ENCODE measurements at places on chromosomes 2 and 18.

DNA sequence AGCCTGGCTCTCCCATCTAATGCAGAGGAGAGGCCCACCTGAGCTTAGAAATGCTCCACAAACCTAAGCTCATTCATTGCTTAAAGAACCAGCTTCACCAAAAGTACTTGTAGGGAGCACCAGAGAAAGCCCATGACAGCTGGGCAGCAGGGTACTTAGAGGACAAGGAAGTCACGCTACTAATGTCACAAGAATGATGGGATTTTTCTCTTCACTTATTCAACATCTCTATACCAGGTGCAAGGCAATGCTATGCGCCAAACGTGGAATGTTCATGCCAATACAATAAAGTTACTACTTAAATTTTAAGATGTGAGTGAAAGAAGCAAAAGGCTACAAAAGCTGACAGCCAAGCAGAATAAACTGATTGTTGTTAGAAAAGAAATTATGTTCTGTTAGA, 36.0 kb downstream of the LONRF2 start:
- DNase-seq = no peak

GRCh38 chr2:69022548-69022947, 9.6 kb downstream of the ANTXR1 start:
- no peak for DNase-seq

GRCh38 chr2:108604196-108604595, 69.9 kb downstream of the LIMS1 start:
- no peak for DNase-seq

- no peak for DNase-seq
Observed at GRCh38 chr2:119377993-119378345, 11.2 kb downstream of the DBI start.

GRCh38 chr2:239231231-239232194, 169.3 kb downstream of the HDAC4 start:
- DNase-seq = no peak

DNA sequence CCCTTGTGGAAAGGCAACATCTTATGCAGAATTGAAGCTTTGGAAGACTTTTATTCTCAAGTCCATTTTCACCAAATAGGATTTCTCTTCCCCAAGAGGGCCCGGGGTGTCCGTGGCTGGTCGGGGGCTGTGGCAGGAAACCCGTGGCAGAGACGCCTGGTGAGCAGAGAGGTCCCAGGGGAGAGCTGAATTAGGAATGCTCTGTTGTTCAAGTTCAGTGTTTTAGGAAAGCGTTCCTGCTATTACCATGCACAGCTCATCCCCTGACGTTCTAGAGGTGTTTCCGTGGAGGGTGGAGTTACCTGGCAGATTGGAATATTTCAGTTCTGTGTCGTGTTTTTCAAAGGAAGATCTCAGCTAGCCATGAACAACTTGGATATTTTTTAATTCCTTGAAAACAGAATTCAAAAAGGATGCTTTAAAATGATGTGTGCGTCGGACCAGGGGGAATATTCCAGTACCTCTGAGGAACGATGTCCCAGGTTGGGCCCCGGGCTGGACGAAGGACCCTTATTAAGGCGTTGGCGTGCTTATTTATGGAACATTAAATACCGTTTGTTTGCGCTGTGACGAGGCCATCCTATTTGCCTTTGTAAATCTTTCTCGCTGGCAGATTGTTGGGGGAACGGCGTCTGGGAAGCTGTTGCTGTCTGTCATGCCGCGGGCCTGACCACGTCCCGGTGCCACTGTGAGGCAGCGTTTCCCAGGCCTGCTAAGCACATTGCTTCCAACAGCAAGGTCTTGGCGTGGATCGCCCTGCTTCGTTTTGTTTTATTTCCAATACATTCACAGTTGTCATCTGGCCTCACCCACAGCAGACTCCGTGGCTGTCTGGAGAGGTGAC, 8.2 kb downstream of the NFATC1 start:
- DNase-seq = no peak

- DNase-seq = no peak
Observed at GRCh38 chr2:78992451-78992806, 33.1 kb upstream of the REG3G start.

DNA sequence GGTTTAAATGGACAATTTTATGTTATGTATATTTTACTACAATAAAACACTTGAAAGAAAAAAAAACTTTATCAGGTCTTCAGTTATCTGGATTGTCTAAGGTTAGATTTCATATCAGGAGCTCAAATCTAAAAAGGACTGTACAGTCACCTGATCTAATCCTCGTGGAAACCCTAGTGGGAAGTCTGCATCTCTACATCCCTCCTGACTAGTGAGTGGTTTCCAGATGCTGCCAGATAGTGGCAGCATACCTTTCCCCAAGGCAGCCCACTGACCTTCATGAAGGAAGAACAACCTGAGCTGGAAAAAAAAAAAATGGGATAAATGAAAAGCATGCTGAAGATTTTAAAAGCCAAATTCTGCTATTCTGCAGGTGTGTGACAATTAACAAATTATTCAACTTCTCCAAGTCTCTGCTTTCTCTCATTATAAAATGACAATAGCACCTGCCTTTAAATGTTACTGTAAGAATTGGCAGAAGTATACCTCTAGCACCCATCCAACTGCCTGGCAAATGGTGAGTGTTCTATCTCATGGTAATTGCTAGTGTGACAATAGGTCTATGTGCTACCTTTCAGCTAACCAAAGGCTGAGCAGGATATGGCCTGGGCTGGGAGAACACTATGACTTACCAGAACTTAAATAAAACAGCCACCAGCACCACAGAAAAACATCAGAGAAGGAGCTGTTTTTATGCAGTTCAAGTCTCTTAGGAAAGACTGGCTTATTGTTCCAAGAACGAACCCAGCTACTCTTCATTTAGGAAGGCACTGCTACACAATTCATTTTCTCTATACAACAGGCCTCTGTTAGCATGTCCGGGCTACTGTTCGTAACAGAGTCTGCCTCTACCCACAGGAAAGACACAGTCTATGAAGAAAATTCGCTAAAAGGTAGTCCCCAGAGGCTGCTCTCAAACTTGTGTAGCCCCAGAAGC, 8.6 kb downstream of the CLASP1 start:
- DNase-seq = no peak

GRCh38 chr2:60370814-60371213, 182.6 kb downstream of the BCL11A start:
- no peak for DNase-seq

GRCh38 chr2:48912110-48912509, 156.6 kb upstream of the LHCGR start:
- DNase-seq = no peak

DNA sequence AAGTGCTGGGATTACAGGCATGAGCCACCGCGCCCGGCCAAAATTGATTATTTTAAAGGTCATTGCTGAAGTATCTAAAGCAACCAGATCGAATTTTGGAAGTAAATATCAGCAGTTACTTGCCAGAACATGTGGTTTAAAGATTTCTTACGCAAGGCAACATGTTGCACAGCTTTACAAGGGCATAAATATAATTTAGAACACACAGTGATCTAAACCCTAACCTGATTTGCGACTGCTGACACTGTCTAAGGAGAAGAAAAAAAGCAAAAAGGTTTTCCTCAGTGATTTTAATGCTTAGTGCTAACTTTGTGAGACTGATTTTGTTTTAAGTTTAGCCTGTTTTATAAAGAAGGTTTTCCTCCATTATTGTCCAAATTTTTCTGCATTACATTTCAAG, 569.9 kb upstream of the LINC00305 start:
- DNase-seq = no peak

DNA sequence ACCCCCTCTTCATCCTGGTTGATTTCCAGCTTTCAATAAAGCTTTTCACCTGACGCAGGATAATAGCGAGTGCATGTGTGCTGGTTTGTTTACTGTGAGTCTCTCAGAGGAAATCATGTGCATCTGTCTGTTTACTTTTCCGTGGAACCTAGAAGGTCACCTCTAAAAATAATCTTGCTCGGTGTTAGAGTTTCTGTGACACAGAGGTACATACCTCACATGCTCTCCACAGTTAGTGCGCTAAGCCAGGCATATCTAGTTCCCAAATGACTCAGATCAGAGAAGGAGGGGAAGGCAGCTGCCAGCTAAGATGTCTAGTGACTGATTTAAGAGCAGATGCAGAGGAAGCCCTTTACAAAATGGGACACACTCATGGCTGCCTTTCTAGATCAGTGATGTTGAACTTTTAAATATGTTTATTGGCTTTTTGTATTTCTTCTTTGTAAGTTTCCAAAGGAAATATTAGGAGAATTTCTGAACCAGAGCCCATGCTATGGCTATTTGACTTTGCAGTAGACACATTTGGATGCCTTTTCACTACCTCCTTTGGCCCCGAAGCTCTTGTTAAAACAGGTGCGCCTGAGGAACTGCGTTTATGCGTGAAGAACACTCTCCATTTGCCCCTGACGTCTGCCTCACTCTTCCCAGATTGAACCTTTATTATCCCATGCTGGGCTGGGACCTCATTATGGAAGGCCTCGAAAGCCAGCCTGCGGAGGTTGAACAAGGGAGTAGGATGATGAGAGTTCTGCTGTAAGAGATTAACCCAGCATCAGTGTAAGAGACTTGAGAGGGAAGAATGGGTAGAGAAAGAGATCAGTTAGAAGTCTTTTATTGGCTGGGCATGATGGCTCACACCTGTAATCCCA, 145.6 kb downstream of the FAM161A start:
- no peak for DNase-seq

- DNase-seq = no peak
Observed at GRCh38 chr2:170446078-170446477, 268.1 kb downstream of the MYO3B start.

- DNase-seq = no peak
Observed at GRCh38 chr2:168624028-168624427, 168.0 kb downstream of the CERS6 start.

DNA sequence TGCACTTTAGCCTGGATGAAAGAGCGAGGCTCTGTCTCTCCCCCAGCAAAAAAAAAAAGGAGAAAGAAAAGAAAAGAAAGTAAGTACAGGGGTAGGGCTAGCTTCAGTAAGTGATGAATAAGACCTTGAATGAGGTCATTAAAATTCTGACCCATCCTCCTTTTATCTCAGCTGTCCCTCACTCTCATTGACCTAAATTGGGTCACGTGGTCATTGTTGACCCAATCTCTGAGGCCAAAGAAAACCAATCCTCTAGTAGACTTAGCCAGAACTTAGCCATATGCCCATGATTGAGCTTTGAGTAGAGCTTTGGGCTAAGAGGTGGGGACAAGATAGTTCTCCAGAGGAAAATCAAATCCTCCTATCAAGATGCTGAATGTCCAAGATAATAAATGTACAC, 149.3 kb downstream of the PDE11A start:
- DNase-seq = no peak

- no peak for DNase-seq
Observed at GRCh38 chr2:55923091-55923981, at the start of gene EFEMP1. Gene EFEMP1 (minus strand): TSS chr2:55923782. CDS start chr2:55922440, 1,342 bp downstream.

GRCh38 chr2:81583311-81584108, 1279.0 kb upstream of the LRRTM1 start:
- no peak for DNase-seq

DNA sequence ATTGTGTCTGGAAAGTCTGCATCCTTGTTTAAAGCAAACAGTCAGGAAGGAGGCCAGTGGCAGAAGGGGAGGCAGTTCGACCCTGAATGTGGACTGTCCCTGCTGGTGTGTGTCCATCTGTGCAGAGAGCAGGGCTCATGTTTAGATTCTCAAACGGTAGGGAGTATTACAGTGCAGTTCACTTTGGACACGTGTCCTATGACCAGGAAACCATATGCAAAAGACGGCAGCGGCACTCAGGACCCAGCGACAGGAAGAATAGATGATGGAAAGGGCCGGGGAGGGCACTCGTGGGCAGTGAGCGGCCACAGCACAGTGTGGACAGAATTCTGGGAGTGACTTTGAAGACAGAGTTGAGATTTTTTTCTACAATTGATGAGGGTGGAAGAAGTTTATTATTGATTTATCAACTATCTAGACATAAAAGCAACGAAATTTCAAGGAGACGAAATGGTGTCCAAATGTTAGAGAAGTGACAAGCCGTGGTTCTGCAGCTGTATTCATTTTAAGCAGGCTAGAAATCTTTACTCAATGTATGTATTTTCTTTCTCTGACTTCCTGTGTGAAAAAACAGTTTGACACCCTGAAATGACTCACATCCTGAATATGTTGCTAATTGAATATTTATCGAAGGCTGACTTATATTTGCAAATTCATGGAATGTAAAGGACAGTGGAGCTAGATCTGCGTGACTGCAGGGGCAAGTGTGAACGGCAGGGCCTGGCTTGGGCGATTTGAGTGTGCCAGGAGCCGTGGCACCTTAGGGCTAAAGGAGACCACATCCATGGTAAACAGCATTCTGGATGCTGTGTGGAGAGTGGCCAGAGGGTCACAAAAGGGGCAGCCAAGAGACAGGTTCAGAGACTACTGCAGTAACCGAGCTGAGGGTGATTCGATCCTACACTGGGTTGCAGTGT, 214.2 kb downstream of the PTGR3 start:
- no peak for DNase-seq

GRCh38 chr2:199144036-199144435, 313.7 kb downstream of the SATB2 start:
- DNase-seq = no peak

- no peak for DNase-seq
Observed at GRCh38 chr2:216233281-216233995, 124.3 kb downstream of the XRCC5 start.

DNA sequence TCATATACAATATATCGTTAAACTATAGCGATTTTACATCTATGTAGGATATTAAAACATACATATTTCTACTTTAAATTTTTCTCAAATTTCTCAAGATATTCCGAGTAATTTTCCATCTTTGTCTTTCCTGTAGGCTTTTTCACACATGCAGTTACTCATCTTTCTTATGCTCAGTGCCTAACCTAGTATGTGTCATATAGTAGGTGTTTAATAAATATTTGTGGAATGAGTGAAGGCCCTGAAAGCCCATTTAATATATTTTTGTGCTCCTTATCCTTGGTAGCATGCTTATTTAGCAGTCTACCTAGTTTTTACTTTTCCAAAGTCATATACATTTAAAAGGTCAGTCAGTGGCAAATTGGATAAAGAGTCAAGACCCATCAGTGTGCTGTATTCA, 67.3 kb downstream of the ITGB6 start:
- no peak for DNase-seq

DNA sequence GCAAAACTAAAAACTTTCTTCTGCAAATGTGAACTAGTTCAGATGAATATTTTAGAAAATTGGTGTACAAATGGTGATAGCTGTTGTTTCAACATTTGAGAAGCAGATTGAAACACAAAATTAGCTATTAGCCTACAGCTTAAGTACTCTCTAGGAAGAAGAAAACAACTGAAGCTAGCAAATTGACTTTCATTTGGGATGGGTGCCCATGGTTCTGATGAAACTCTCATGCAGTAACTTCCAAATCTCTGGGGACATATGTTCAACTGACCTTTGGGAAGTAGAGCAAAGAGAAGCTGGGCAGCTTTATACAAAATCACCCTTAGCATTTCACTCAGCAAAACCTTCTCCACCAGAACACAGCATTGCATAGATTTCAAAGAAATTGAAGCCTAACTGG, 119.0 kb downstream of the GALNT13 start:
- no peak for DNase-seq

- no peak for DNase-seq
Observed at GRCh38 chr2:132404056-132404455, 12.5 kb upstream of the GPR39 start.

- DNase-seq = no peak
Observed at GRCh38 chr18:63684718-63685117, 18.0 kb upstream of the SERPINB11 start.

All from activated gamma-delta T cell treated with Interleukin-2 at 50 U/mL for 16 hours (primary cell).